Activated CD4-positive, alpha-beta T cell treated with anti-CD3 and anti-CD28 coated beads, Interleukin-2, Interleukin-6, amounts not matched to agents 100 ng/mL and 50 ng/mL, durations not matched to agents 16 hours and 8 hours (primary cell): ENCODE measurements at places on chromosomes 3 and 15.

- no peak for DNase-seq
These were observed 25.0 kb downstream of the ADAM10 start for GRCh38 chr15:58724466-58724865.

DNA sequence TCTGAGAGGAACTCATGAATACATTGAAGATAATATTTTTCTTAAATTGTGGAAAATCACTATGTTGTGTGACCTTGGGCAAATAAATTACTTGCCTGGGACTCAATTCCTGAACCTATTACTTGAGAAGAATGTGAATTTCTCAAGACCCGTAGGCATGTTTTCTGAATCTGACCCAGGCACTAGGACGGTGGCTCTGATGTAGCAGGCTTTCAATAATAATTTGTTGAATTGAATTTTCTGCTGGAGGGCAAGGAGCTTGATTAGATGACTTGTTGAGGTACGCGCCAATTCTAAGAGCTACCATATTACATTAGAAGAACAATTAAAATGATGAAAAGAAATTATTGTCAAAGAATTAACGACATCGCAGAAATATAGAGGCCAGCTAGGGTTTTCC, 150.2 kb upstream of the LRRC3B start:
- no peak for DNase-seq

DNA sequence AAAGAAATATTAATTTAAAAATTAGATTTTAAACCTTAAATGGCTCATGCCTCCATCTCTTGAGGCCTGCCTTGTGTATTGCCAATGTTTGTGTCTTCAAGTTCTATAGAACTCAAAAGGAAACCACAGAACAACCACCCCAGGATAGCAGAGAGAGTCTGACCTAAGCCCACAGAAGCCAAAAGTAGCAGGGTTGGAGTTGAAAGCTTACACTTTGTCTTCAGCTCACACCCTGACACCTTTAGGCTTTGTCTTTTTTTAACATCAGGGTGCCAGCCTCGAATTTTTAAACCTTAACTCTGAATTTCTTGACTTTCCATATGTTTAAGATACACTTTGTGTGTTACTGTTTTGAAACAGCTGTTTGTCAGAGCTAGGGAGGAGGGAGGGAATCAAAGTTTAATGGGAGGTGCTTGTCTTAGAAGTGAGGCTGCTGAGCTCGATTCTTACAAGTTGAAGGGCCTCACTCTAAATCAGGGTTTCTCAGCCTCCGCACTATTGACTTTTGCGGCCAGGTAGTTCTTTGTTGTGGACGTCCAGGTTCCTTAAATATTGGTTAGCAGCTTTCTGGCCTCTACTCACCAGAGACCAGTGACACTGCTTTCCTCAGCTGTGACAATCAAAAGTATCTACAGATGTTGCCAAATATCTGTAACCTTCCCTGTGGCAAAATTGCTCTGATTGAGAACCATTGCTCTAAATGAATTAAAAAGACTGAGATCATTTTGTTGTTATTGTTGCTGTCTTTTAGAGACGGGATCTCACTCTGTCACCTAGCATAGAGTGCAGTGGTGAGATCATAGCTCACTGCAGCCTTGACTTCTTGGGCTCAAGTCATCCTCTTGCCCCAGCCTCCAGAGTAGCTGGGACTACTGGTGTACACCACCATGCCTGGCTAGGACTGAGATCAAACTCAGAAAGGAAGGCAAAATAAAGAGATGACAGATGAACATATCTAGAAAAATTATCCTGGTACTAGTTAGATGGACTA, 139.2 kb upstream of the EOMES start:
- DNase-seq, result peak; percentile 36

DNA sequence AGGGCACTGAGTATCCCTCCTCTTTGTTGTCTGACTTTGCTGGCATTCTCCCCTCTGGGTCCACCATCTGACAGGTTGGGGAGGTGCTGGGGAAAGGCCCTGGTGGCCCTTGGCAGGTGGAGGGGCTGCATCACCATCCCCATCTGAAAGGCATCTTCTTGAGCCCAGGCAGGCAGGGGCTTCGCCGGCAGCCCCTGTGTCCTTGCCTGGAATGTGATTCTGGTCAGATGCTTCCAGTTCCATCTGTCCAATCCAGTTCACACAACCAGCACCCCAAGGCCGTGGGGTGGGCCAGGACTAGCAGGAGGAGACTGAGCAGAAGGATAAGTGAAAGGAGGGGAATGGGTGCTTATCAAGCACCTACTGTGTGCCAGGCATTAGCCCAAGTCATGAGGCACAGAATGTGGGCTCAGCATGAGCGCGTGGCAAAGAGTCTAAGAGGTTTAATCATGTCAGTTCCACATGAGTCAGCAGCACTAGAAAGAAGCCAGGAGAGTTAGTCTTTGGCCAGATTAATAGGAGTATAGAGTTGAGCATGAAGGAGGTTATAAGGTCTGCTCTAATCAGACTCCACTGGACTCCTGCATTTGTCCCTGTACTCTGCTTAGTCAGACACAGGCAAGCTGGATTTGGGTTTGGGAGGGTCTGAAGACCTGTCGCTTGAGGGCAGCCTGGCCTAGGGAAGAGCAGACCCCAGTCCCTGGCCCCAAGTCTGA, 10.5 kb upstream of the TXNRD3 start:
- no peak for DNase-seq

DNA sequence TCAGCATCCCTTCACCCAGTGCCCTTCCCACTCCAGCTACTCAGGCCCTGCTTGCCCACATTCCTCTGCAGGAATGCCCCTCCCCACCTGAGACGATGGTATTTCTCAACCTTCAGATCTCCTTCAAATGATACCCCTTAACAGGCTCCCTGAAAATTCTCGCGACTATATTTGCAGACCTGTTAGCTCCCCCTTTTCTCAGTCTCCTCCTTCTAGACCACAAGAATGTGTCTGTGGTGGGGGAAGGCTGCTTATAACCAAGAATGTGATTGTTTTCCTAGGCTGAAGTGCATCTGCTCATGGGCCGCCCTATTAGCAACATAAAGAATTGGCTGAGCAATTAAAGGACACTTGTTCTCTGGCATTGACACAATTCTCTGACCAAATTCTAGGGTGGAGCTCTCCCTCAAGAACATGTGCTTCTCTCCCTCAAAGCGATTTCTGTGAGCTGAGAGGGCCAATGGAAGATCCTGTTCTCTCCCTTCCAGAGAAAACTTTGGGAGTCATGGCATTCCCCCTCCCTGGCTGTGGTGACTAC, 19.1 kb upstream of the LIMD1 start:
- no peak for DNase-seq

GRCh38 chr15:80584973-80585525, 110.1 kb upstream of the ABHD17C start:
- no peak for DNase-seq
